ENCODE measurements at places on chromosomes 5 and 9.

DNA sequence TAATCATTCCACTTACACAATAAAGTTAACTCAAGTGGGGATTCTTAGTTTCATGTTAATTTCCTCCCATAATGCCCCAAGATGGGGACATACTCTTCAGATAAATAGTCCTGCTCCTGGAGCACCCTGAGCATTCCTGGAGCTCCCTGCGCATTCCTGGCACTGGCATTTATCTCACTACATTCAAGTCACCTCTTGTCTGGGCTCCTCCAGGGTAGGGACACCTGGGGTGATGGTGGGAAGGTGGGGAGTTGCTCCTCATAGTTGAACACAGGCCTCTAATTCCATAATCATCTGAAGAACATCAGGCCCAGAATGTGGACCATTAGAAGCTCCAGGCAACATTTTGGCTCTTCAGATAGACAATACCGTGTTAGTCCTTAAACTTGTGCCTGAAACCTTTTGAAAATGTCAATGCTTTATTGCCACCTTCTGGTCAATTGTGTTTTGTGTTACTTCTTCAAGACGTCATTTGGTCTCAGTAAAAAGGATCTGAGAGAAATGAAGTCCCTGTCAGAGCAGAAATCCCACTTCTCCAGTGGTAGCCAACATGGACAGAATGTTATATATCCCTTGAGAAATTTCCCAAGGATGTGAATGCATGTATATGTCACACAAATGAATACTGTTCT, 14.2 kb upstream of the AGGF1 start:
- no peak for DNase-seq

DNA sequence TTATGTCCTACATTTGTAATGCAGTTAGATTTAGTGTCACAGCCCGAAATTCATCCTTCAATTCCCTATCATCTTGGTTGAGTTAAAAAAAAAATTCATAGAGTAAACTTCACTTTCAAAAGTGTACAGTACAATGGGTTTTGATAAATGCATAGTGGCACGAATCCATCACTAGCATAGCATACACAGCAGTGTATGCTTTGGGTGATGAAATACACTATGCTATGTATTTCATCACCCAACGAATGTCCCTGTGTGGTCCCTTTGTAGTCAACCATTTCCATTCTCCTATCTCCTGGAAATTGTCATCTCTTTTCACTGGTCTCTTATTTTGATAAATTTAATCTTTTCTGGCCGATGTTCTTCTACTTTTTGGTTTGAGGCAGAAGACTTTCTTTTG, 129.4 kb upstream of the BASP1 start:
- DNase-seq: no peak

GRCh38 chr5:116510517-116510916, 64.1 kb downstream of the SEMA6A start:
- no peak for DNase-seq

- no peak for DNase-seq
Observed at GRCh38 chr9:13090628-13091027, 188.9 kb downstream of the MPDZ start.

- DNase-seq: no peak
Observed at GRCh38 chr5:35803191-35803651, 53.5 kb upstream of the IL7R start.

DNA sequence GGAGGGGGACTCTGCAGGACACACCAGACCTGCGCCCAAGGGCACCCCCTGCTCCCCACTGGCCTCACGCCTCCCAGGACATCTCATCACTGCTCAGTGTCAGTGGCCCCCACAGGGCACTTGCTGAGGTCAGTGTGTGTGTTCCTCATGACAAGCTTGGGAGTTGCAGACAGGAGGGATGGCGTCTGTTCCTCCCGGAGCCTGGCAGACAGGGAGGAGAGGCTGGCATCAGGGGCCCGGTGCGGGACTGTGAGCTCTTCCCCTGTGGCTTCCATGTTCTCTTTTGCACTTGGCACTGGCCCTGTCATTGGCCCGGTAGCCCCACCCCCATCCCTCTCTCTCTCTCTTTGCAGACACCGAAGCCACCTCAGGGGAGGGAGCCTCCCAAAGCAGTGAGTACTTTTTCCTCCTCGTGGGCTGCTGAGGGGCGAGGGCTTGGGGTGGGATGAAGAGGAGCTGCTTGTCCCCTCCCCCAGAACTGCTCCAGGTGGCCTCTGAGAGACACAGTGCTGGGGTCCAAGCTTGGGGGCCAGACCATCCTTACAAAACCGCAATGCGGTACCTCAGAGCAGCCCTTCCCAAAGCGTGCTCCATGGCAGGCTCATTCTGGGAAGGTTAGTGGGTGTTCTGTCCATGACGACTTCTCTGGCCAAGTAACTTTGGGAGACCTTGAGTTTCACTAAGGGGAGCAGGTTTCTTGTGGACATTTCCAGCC, 75.7 kb downstream of the AMBP start:
- DNase-seq: no peak

GRCh38 chr9:109962215-109962614, 182.2 kb downstream of the PALM2AKAP2 start:
- DNase-seq: no peak
